Activated CD4-positive, alpha-beta T cell treated with anti-CD3 and anti-CD28 coated beads, Interleukin-2, amount 10 ng/mL, durations not matched to agents 7 days and 5 days (primary cell): ENCODE measurements at places on chromosomes 2 and 18. TPM values are rescaled to one million over a fixed set of nuclear protein-coding genes. Genes with fewer than 3 reads are reported as not detected.

DNA sequence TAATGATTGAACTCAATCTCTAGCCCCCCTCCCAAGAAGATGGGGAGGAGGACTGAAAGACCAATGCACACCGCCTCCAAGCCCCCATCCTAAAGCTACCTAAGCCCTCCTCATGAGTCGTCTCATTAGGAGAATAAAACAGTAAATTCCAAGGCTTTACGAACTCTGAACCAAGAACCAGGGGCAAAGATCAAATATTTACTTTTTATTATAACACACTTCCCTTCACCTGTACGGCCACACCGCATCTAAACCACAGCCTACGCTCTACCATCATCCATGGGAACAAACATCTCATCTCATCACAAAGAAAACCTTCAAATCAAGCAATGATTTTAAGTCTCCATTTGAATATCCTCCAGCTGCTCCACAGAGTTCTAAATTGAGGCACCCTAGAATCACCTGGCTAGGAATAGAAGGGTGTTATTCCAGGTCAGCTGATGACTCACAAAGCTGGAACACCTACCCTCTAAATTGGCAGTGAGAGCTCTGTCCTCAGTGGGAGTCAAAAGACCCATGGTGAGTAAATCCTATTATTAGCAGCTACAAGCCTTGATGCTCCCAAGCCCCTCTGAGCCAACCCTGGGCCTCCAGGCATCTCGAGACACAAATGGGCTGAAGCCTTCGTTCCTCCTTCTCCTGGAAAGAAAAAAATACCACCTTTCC lies 45.6 kb upstream of the BZW1 start:
- H3K36me3 ChIP-seq, result no peaks in the 10 kb centered on the region
- no peak for DNase-seq
- H3K4me3 ChIP-seq, result no peak overlapping the region
- no peak overlapping the region for H3K27ac ChIP-seq
- no peaks in the 10 kb centered on the region for H3K27me3 ChIP-seq
- peaks cover 22% of the 10 kb centered on the region for H3K4me1 ChIP-seq

GRCh38 chr2:208013285-208014178 lies 11.8 kb downstream of the PLEKHM3 start:
- DNase-seq, result no peak
- H3K4me1 ChIP-seq, result peaks cover 20% of the 10 kb centered on the region
- no peaks in the 10 kb centered on the region for H3K27me3 ChIP-seq
- no peak overlapping the region for H3K27ac ChIP-seq
- H3K4me3 ChIP-seq, result no peak overlapping the region

GKN2 gene
- not detected for total RNA-seq

DNA sequence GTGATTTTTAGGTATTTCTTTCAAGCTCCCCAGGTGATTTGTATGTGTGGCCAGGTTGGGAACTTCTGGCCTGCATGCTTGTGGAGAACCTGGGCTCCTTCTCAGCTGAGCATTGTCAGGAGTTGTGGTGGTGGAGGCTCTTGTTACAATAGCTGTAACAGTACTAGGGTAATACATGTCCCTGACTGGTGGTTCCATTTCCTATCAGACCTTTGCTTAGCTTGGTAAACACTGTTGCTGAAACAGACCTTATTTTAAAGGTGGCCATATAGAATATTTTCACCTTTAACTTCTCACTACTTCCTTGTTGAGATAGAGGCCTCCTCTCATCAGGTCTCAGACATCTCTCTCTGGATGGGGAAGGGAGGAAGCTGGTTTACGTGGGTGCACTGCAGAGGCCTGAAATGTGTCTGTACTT lies 79.2 kb downstream of the SETBP1 start:
- peaks cover 15% of the 10 kb centered on the region for H3K36me3 ChIP-seq
- peaks cover 6% of the 10 kb centered on the region for H3K27me3 ChIP-seq
- DNase-seq, result peak; percentile 9
- peak overlapping the region; percentile 51 for H3K4me3 ChIP-seq
- peak overlapping the region; percentile 97 for H3K27ac ChIP-seq

DNA sequence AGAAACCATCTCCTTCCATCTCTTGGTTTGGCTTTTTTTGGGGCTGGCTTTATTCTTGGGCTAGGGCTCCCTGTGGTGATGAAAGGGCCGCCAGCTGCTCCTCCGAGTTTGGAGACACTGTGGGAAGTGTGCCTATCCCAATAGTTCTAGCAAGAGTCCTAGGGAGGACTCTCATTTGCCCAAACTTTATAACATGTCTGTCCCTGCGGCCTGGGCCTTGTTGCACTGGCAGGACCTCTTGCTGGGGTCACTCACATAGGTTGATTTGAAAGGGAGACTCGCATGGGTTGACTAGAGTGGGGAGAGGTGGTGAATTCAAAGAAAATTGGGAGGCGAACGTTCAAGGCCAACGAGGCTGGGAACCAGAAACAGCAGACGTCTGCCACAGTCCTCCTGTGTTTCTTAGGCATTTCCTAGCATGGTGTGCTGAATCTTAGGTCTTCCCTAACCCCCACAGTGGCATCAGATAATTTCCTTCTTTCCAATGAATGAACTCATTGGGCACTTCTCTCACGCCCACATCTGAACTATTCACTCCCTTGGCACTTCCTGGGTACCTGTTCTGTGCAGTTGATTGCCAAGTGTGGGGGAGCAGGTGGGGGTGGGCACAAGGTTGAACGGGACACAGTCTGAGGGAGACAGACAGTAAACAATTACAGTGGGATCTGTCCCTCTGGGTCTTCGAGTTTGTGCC lies 26.8 kb downstream of the NIFK start:
- H3K4me3 ChIP-seq, result no peak overlapping the region
- no peaks in the 10 kb centered on the region for H3K4me1 ChIP-seq
- H3K27me3 ChIP-seq, result peaks cover 7% of the 10 kb centered on the region
- H3K36me3 ChIP-seq, result no peaks in the 10 kb centered on the region
- DNase-seq, result no peak
- H3K27ac ChIP-seq, result no peak overlapping the region

- H3K4me3 ChIP-seq, result no peak overlapping the region
- no peak overlapping the region for H3K27ac ChIP-seq
- H3K27me3 ChIP-seq, result no peaks in the 10 kb centered on the region
- no peak for DNase-seq
- no peaks in the 10 kb centered on the region for H3K4me1 ChIP-seq
These were observed 236.1 kb downstream of the CDH20 start for GRCh38 chr18:61569176-61569892.

FAM110C gene
- total RNA-seq, result 0.22 TPM

DNA sequence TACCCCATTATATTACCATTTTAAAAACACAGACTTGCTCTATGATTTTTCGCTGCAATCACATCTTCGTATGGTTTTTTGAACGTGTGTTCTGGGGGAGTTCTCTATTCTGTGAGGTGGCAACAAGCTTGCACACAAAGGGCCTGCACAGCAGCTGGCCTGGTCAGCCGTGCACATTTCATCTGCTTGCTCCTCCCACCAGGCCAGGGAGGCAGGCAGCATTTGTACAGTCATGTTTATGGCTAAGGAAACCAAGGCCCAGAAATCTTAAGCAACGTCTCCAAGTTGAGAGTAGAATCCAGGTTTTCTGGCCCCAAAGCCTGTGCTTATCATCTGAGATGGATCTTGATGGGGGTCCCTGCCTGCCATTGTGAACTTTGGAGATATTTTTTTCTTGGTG lies 106.4 kb upstream of the SMIM21 start:
- no peaks in the 10 kb centered on the region for H3K4me1 ChIP-seq
- peaks cover 9% of the 10 kb centered on the region for H3K27me3 ChIP-seq
- no peak overlapping the region for H3K4me3 ChIP-seq
- DNase-seq, result no peak

CPSF3 gene
- 46.9 TPM for total RNA-seq
